ENCODE measurements at places on chromosomes 2 and 18.

DNA sequence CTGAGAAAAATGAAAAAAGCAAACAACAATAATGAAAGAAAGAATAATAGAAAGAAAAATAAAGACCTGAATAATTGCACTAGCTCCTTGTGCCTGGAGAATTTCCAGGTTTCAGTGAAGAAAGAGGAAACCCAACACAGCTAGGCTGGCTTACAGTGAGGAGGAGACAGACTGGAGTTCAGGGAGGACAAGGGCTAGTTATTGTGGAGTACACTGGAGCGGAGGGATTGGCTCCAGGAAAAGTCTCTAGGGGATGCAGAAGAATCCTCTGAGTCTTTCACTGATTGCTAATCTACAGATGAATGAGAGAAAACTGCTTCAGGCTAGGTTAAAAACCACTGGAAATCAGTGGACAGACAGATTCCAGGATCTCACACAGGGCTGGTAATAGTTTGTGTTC, 163.6 kb upstream of the RBMS1 start:
- DNase-seq: no peak

GRCh38 chr2:189267491-189267890, 87.9 kb upstream of the COL5A2 start:
- DNase-seq: no peak

GRCh38 chr2:136008205-136008865, 22.9 kb upstream of the DARS1 start:
- no peak for DNase-seq

GRCh38 chr2:13466076-13466475, 749.3 kb downstream of the TRIB2 start:
- no peak for DNase-seq

DNA sequence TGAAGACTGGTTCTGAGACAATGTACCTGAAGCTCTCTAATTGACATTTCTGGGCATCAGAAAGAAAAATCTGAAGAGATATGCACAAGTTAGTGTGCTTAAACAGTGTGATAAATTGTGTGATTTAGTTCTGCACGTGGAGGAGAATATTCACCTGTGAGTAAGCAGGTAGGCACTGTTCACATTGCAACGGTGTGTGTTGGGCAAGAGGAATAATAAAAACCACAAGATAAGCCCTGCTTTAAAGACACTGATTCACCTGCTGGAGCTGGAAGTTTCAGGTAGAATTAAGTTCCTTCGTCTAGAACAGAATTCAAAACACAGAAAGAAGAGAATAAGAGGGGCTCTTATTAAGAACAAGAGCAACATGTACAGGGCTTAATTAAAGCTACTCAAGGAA, 864.3 kb upstream of the SOX11 start:
- DNase-seq: no peak

DNA sequence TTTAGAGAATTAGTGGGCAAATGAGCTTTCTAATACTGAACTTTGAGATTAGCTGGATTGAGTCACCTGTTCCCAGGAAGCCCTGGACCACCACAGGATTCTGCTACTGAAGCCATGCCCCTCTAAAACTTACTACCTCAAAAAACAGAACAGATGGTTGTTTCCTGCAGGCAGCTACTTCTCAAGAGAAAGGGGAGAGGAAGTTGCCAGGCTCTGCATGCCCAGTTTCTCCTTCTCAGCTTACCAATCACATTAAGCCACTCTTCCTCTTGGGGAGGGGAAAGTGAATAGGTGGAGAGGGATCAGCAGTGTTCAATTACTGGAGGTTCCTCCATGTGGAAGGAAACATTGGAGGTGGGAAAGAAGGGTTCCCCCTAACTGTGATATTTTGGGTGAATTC, 24.9 kb upstream of the C1GALT1C1L start:
- DNase-seq: no peak

GRCh38 chr2:109475531-109476210, 138.1 kb downstream of the SEPTIN10 start:
- no peak for DNase-seq

GRCh38 chr2:193373120-193373519, 1178.4 kb upstream of the TMEFF2 start:
- DNase-seq: no peak

- no peak for DNase-seq
These were observed 89.7 kb downstream of the KCTD1 start for GRCh38 chr18:26458526-26459232.

DNA sequence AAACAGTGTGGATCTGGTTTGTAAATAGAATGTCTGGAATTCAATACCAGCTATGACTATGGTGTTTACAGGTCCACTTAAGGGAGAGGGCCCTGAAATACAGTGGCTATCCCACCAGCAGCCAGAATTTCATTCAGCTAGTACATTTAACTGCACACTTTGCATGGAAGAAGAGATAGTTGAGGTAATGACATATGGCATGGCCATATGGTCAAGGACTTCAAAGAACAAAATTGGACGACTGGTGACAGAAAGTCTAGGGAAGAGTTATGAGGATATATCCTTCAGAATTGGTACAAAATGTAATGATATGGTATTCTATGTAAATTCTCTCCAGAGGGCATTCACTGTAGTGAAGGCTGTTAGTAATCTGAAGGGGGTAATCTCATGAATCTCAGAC, 105.0 kb downstream of the IKZF2 start:
- no peak for DNase-seq

GRCh38 chr2:180539541-180539940, 440.9 kb upstream of the UBE2E3 start:
- no peak for DNase-seq

DNA sequence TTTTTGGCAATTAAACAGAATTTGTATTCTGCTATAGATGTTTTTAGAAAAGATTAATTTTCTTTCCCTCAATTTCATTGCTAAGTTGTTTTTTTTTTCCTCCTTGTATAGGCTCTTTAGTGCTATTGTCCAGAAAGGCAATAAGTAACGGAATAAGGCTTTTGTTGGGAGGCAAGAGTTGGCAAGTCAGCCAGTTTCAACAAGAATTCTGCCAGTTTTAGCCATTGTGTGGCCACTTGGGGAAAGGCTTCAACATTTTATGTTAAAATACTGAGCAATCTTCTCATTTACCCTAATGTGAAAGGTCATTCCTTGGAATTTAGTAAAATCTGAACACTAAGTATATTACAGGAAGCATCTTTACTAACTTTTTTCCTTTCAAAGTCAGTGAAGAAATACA, 9.6 kb downstream of the CALCRL start:
- DNase-seq: no peak

DNA sequence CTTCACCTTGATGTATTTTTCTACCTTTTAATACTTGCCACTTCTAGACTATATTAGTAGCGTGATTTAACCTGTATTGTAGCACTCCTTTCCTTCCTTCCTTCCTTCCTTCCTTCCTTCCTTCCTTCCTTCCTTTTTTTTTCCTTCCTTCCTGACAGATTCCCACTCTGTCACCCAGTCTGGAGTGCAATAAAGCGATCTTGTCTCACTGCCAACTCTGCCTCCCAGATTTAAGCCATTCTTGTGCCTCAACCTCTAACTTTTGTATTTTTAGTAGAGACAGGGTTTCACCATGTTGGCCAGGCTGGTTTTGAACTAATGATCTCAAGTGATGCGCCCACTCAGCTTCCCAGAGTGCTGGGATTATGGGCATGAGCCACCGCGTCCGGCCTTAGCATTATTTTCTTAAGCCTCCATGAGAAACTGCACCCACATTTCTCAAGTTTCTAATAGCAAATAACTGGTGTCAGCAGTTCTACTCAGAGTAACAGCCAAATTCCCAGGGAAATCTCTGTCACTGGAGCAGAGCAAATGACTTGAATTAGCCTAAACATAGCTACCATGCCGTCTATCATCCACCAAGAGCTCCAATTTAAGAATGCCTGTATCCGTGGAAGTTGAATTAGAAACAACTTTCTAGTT, 529.2 kb downstream of the LRP1B start:
- no peak for DNase-seq

DNA sequence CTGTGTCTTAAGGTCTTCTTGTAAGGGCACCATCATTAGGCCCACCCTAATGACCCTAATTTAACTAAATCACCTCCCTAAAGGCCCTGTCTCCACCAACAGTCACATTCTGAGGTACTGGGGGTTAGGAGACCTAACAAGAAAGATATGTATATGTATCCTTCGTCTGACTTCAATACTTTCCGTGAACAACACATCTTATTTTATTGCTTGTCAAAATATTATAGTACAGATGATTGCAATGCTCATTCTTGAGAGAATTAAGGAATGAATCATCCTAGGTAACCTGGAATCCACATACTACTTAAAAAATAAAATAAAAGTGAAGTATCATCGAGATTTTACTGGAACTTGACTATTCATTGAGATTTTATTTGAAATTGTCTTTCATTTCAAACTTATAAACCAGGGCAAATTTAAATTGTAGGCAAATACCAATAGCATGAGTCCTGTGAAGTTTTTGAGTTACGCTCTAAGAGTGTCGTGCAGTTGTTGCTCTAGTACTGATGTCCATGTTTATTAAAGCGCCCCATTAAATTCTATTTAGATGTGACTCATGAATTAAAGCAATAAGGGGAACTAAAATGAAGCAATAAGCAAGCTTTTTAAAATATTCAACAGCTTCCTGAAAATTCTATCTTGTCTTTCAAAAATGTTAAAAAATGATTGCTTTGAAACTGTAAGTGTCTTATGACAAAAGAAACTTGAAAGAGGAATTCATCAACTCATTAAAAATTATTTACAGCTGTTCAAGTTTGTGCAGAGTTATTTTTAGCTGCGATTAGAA, 40.0 kb downstream of the CCDC102B start:
- no peak for DNase-seq

DNA sequence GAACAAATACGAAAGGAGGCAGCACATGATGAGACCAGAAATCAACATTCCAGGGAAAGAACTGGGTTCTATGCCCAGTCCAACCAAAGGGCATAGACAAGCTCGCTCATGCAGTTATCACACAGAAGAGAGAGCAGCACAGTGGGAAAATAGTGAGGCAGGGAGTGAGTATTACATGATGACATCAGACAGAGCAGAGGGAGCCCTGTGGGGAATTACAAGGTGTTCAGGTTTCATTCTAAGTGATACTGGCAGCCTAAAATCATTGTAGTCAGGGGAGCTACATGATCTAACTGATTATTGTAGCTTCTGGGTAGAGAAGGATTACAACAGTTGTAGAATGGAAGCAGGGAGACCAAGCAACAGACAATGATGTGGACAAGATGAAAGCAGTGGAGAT, 658.5 kb downstream of the ARHGAP15 start:
- no peak for DNase-seq

- DNase-seq: no peak
These were observed 531.9 kb downstream of the PARD3B start for GRCh38 chr2:205077159-205077558.

GRCh38 chr2:6650311-6650710, 215.4 kb downstream of the CMPK2 start:
- DNase-seq: no peak
